ENCODE measurements at places on chromosomes 4 and X.

DNA sequence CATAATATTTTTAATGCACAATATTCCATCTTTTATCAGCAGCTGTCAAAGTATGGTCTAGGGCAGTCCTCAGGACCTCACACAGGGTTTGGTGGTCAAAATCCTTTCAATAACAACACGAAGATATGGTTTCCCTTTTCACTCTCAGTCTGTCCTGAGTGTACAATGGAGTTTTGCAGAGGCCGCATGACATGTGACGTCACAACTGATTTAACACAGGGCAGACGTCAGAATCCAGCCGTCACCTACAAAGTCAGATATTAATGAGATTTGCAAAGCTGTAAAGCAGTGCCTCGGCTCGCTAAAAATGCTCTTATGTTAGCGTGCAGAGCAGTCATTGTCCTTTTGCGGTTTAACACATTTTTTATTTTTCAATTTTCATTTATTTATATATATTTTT lies 12.5 kb downstream of the ABLIM2 start:
- no peak for DNase-seq

DNA sequence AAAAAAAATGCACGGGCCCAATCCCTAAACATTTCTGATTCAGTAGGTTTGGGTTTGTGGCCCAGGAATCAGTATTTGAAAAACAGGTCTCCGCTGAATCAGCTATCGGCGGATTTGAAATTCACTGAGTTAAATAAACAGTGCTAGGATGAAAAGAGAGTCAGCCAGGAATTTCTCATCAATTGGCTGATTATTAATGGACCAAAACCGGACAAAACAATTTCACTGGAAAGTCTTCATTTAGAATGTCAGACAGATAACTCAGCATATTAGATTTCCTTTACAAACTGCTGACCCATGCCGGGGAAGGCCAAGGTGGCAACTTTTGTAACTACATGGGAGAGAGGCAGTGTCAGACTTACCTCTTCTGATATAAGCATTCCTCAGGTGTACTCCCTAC lies 99.4 kb upstream of the LSM6 start:
- DNase-seq = no peak

- DNase-seq = no peak
Measured at GRCh38 chr4:101693842-101694398, 96.6 kb upstream of the BANK1 start.

GRCh38 chr4:17317526-17317925 lies 194.4 kb downstream of the QDPR start:
- no peak for DNase-seq

GRCh38 chr4:136203199-136203598 lies 1329.1 kb downstream of the PCDH18 start:
- DNase-seq = no peak

GRCh38 chrX:10926404-10926803 lies 184.7 kb upstream of the HCCS start:
- DNase-seq = no peak

DNA sequence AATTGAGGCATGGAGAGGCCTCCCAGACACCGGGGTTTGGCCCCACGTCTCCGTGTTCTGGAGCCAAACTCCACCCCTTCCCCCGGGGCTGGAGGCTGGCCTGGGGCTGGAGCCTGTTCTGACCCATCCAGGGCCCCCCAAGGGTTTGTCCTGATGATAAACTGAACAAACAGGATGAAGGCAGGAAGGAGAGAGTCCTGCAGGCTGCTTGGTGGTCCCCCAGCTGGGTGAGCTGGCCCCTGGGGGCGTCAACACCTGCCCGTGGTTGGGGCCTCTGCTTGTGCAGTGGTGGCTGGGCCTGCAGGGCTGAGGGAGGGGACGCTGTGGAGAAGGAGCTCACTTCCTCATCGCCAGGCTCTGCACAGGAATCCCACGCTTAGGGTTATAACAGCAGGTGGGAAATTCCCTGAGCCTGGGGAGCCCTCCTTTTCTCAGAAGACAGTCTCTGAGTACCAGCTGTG lies 2.3 kb downstream of the SH3TC1 start:
- DNase-seq = no peak

DNA sequence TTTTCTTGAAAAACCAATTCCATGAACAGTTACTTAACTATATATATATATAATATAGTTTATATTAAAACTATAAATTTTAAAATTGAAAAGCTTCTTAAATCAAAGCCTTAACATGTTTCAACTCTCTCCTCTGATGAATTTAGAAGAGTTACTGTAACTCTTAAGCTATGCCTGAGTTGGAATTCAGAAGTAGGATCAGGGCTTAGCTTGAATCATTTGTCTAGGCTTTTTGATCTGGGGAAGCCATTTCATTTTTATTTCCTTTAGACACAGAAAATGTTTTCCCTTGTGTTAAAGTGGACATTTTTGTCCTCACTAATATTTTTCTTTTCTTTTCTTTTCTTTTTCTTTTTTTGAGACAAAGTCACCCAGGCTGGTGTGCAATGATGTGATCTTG lies 40.4 kb upstream of the PDLIM5 start:
- no peak for DNase-seq

DNA sequence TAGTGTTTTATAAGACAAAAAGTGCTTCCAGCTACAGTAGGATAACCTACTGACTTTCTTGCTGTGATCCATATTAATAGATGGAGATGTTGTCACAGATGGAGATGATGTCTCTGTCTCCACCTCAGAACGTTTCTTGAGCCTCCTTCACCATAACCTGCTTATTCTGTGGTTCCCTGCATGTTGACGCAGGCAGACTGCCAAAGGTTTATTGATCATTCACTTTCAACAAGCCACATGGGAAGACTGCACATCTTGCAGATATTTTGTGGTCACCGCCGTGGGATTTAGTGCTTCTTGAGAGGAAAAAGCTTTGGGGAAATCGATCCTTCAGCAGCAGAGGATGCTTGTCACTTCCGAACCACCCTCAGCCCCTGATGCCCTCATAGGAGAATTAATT lies 943.0 kb upstream of the PRKX start:
- DNase-seq = no peak

DNA sequence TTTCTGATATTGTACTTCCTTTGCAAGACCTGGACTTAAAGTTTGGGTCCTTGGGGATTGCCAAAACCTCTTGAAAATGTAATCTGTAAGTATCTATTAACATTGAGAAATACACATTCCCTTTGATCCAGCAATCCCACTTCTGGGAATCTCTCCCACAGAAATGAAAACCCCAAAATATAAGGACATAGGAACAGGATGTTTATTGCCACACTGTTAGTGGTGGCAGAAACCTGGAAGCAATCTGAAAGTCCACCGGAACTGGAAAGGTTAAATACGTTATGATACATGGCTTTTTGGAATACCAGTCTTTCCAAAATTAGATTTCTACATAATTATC lies 71.2 kb upstream of the STX18 start:
- DNase-seq = peak; percentile 22

DNA sequence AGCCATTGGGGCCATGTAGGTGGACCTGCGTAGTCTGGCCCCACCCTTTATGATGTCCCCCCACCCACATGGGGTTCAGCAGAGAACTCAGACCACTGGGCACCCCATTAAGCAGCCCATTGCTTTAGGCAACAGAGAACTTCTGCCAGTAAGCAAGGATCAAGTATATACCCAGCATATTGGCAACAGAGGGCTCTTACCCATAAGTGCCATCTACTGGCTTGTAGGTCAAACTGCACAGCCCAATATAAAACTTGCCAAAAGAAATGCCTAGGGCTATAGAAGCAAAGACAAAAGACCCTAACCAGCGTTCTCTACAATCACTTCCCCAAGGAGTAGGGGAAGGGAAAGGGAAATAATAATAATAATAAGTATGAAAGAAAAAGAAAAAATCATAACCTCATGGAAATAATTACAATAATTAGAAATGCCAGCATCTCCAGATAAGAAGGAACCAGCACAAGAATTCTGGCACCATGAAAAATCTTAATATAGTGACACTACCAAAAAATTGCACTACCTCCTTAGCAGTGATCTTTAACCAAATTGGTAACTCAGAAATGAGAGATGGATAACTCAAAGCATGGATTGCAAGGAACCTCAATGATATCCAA lies 1090.7 kb downstream of the FAT4 start:
- no peak for DNase-seq

GRCh38 chr4:26048378-26048882 lies 134.4 kb downstream of the SMIM20 start:
- DNase-seq = peak; percentile 93

- DNase-seq = peak; percentile 71
Measured at GRCh38 chr4:118834960-118835569, 861 bp downstream of the SEC24D start.

DNA sequence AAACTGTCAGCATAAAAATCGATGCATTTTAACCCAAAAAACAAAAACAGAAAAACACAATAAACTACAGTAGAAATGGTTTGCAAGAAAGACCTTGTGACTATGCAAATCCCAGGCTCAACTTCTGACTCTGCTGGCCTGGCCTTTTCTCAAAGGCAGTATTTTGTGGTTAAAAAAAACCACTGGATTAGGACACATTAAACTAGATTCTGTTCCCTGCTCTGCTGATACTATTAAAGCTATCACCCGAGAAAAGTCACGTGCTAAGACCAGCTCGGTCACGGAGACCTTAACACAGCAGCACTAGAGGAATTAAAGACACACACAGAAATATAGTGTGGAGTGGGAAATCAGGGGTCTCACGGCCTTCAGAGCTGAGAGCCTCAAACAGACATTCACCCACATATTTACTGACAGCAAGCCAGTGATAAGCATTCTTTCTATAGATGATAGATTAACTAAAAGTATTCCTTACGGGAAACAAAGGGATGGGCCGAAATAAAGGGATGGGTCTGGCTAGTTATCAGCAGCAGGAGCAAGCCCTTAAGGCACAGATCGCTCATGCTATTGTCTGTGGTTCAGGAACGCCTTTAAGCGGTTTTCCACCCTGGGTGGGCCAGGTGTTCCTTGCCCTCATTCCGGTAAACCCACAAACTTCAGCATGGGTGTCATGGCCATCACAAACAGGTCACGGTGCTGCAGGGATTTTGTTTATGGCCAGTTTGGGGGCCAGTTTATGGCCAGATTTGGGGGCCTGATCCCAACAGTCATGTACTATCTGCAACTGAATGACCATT lies 16.1 kb downstream of the CBR4 start:
- DNase-seq = peak; percentile 23

DNA sequence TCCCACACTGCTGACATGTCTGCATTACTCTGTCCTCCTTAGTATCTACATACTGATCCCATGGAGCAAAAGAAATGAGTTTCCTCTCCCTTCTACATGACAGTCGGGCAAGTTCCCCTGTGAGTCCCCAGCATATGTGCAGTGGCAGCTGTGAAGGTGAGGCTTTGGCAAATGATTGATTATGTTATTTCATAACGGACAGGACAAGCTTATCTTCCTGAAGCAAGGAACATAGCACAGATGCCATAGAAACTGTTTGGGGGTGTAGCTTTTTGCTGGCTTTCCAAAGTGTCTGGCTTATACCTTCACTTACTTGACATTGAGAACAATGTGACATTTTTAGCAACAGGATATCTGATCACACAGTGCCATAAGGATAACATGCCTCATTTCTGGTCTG lies 136.8 kb upstream of the PDLIM3 start:
- no peak for DNase-seq

- no peak for DNase-seq
Measured at GRCh38 chrX:63530654-63531053, 179.5 kb upstream of the SPIN4 start.

DNA sequence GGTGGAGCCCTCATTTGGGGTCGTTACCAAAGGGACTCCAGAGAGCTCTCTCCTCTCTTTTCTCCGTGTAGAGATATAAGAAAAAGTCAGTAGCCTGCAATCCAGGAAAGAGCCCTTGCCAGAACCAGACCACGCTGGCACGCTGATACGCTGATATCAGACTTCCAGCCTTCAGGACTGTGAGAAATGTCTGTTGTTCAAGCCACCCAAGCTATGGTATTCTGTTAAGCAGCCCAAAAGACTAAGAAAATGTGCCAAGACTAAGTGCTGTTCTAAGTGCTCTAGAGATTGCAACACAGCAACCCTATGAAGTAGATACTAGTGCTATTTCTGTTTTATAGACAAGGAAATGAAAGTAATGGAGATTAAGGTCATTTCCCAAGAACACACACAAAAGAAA lies 205.7 kb downstream of the CAMK2D start:
- no peak for DNase-seq

DNA sequence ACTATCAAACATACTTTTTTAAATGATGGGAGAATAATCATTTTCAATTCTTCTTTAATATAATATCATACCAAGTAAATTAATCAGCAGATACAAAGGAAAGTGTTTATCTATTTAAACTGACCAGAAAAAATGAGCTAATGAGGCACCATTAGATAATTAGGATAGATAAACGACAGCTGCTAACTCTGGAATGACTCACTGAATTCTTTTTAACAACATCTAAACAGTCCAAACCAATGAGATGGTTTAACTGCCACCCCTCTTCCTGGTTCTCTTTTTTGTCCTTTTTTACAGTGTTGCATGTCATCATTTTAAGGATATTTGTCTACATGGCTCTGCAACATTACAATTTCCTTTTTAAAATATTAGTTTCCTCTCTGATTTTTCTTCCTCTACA lies 41.6 kb downstream of the UNC5C start:
- DNase-seq = no peak

- DNase-seq = no peak
Measured at GRCh38 chr4:155535802-155536454, 130.7 kb upstream of the GUCY1A1 start.

DNA sequence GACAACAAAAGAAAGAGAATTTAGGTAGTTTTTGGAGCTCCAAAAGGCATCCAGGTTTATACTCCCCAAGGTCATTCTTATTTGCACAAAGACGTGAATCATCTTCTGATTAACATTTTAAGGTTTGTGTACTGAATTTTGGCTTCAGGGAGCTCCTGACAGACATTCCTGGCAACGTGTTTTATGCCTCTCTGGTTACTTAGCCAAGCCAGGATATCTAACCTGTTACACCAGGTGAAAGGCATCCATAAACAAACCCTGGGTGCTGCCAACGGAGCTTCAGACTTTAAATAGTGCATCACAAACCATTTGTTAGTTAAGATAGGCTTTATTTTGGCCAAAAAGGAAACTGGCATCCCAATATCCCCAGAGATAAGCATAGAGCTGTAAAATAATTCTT lies 997.3 kb downstream of the ARAP2 start:
- no peak for DNase-seq
